ENCODE measurements at places on chromosomes 3 and 15.

GRCh38 chr3:129260606-129261005 is 11.2 kb downstream of the COPG1 start:
- no peak for DNase-seq

GRCh38 chr15:52005748-52006701 is 13.0 kb upstream of the MAPK6 start:
- no peak for DNase-seq

- DNase-seq: no peak
Observed at GRCh38 chr3:23115171-23115877, 87.8 kb upstream of the UBE2E2 start.

- DNase-seq: no peak
Observed at GRCh38 chr3:43005981-43006380, 26.9 kb downstream of the GASK1A start.

DNA sequence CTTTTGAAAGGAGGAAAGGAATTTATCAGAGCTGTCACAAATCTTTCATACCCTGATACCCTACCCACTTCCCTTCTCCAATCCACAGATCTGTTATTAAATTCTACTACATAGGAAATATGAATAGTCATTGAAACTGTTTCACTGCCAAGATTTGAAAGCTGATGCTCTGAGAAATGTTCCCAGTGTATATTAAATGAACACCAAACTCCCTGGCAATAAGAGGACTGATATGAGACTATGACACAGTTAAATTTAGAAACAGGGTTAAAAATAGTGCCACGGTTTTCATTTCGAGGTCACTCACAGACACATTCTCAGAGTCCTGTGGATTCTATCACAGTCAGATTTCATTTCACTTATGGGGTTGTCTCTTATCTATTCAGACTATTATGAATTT is 27.2 kb upstream of the GBE1 start:
- DNase-seq: no peak

DNA sequence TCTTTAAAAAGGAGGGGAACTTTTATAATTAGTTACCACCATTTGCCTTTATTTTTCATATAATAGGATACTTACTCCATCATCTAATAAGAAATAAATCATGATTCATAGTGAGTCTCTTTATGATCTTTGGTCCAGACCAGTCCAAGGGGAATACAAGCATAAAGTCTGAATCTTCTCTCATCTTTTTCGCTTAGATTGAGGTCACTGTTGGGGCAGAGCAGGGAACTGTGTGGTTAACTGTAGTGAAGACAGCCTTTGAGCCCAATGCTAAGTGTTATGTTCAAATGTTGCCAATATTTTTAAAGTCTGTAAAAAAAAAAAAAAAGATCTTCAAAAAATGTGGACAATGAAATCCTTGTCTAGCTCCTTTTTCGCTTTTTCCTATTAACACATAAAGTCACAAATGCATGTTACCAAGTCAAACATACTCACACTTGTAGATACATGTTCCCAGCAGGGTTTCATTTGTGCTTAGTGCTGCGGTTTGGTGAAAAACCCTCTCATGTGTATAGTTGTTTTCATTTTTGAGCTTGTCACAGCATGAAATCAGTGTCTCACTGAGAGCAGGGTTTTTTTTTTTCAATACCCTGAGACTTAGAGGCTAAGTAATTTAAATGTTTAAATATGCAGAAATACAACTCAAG is 72.1 kb downstream of the EPHA3 start:
- no peak for DNase-seq

DNA sequence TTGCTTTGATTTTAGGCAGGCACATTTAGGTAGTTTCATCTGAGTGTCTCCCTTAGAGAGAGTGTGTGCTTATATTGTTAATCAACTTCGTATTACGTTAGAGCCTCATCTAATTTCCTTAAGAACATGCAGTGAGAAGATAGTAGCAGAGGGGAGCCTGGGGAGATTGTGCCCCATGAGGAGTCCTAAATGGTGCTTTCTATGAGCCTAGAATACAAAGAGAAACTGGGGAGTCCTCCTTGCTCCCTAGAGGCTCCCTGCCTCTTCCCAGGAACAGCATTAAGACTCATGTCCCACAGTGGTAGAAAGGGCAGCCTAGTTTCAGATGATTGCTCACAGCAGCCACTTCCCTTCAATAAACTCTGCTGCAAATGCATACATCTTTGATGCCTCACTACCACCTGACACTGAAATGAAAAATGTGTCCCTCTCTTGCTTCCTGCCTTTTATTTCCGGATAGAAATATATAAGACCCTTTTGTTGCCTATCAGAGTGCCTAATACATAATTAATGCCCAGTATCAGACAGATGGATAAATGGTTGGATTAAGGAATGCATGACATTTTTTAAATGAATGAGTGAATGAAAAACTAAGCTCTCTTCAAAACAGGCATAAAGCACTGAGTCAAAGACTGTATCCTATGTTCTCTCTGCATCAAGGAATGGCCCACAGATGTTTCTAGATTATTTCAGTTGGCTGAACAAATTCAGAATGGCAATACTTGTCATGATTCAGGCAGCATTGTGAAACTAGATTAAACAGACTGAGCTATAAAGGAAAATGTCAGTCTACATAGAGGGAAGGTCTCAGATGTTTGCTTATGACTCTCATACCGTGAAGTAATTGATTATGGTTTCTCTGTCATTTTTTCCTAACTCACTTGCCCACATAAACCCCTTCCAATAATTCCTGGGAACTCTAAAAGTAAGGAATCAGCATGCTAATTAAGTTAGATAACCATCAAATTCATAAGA is 362.1 kb downstream of the LRRC3B start:
- DNase-seq: no peak

- DNase-seq: no peak
Observed at GRCh38 chr3:36714343-36715086, 49.8 kb downstream of the DCLK3 start.

DNA sequence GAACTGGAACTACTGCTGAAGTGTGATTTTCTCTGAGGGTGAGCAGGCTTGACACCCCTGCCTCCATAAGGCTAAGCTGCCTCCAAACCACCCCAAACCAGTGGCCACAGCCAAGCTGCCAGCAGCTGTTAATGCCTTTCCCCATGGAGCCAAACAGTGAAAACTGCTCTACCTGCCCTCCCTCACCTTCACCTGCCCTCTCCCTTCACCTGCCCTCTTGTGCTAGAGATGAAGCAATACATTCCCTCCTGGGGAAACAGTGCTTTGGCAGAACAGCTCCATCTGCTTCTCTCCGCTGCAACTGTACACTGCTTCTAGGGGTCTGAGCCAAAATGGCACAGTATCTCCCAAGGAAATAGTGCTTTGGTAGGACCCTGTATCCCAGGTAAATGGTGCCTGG is 374.1 kb downstream of the FHIT start:
- DNase-seq: no peak

DNA sequence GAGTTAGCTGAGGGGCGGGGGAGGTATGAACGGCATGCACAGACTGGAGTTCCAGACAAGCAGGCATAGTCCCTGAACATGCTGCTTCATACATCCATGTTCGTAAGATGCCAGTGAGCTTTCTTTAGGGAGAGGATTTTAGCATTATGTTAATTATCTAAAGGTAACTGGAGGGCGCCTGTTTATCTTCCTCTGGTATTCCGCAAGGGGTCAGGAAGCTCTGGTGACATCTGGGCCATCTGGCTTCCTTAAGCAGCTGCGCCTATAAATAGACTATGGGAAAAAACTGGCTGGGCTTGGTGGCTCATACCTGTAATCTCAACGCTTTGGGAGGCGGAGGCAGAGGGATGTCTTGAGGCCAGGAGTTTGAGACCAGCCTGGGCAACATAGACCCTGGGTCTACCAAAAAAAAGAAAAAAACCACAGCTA is 1.5 kb upstream of the FBXO22 start:
- no peak for DNase-seq

DNA sequence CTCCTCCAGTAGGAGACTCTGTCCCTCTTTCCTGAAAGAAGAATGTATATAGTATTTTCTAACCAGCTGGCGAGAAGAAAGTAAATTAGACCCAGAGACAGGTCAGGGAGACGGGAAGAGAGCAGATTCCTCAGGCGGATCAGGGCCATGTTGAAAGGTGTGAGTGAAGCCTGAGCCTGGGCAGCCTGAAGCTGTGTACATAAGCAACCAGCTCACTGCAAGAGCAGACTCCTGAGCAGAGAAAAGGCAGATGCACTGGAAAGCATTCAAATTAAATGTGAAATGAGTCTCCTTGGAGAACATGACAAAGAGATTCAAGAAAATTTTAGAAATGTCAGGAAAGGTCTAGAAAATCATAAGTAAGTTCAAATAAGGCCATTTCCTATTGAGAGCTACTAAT is 165.8 kb downstream of the GOLIM4 start:
- DNase-seq: no peak

DNA sequence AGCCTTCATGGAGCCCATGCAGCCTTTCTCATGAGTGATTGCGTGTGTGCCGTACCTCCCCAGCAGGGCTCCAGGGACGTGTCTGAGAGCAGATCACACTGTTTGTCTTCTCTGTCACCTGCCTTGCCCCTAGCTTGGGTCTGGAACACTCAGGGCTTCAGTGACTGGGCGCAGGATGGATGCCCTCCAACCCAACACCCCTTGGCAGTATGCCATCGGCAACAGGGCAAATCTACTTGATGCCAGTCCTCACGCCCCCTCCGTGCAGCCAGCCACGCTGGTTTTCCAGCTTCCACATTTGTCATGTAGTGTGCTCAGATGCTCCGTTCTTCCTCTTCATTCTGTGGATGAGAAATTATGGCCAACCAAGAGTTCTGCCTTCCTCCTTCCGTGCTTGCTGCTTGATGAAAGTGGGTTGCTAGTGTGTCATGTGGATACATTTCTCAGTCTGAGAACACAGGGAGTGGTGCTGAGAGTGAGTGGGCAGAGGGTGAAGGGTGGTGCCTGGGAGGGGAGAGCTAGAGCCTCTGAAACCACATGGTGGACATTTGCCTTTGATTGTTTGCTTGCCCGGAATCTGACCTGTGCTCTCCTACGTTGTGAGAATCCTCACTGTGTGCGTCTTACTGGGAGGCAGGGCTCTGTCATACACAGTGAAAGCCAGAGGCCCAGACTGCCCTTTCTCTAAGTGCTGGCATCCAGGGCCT is 97.2 kb downstream of the FAM43A start:
- DNase-seq: no peak

- DNase-seq: no peak
Observed at GRCh38 chr3:151787626-151788025, 26.3 kb upstream of the AADAC start.

GRCh38 chr3:127669541-127670228 is 3.1 kb upstream of the ABTB1 start:
- no peak for DNase-seq

DNA sequence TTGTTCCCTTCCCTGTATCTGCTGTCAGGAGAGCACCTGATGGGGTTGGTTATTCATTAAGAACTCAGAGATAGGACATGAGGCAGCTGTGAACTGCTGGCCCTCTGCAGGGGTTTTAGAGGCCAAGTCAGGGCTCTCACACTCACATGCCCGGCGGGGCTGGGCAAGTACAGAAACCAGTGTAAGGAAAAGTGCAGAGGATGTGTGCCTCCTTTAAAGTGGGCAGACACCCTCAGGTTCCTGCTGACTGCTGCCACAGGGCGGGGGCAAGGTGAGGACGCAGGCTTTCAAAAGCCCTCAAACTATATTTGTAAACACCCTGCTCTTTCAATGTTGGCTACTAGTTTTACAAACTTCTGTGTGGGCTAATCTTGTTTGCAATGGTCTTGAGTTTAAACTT is 22.4 kb downstream of the CXCR6 start:
- no peak for DNase-seq

- DNase-seq: no peak
Observed at GRCh38 chr3:37237252-37237651, 62.9 kb upstream of the LRRFIP2 start.

DNA sequence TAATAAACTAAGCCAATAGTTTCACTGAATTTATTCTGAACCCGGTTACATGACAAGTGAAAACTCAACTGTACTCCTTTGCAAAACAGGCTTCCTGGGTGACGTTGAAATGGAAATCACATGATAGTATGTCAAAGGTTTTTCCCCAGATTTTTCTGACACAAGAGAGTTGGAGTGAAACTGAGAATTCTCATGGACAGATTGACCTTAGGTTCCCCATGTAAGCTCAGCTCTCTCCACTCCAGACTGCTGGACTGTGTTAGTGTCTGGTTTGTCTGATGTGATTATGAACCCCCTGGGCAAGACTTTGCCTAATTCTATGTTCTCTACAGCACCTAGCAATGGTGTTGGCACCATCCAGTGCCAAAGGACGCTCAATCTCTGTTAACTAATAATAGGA is 219.7 kb upstream of the COL8A1 start:
- DNase-seq: no peak

- DNase-seq: no peak
Observed at GRCh38 chr15:69357773-69358771, 56.1 kb upstream of the KIF23 start.

DNA sequence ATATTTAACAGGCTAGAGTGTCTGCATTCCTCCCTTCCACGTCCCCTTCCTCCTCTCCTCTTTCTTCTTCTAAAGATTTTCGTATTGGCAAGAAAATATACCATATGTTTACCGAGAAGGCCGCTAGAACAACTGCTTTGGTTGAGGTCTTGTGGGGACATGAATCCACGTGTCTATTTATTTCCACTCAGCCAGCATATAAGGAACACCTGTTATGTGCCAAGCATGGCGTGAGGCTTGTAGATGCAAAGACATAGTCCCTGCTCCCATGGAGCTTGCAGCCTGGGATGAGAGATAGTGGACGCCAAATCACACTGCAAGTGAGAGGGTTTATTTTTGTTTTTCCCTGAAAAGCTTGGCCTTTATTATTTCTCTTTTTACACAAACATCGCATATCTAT is 57.1 kb downstream of the SLC7A14 start:
- no peak for DNase-seq

DNA sequence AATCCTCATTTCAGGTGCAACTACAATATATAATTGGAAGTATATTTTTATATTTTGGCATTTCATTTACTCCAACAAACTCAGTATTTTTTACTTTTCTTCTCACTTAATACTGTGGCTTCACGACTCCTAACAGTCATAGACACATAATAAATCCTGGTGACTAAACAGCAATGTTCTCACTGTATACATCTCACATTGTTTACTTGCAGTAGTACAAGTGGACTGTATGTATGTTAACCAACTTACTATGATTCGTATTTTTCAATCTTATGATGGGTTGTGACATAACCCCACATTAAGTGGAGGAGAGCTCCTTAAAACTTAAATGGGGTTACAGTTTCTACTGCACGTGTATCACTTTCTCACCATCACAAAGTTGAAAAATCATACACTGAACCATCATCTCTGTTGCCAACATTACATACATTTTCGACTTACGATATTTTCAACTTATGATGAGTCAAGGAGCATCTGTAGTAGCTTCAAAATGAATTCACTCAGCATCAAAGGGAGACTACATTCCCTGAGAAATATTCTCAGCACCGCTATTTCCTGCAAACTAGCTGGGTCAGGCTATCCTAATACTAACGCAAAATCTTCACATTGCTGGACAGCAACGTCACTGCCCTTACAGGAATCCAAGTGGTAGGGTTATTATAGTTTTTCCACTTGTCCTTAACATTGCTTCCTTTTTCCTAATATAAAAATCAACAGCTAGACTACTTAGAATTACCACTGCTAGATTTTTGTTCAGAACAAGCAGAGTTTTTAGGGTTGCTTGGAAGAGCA is 7.3 kb downstream of the ADAM10 start:
- DNase-seq: no peak
